ENCODE measurements at places on chromosomes 3 and 15.
A peak's percentile ranks its signal among the peaks of the same experiment; 100 is the strongest.

DNA sequence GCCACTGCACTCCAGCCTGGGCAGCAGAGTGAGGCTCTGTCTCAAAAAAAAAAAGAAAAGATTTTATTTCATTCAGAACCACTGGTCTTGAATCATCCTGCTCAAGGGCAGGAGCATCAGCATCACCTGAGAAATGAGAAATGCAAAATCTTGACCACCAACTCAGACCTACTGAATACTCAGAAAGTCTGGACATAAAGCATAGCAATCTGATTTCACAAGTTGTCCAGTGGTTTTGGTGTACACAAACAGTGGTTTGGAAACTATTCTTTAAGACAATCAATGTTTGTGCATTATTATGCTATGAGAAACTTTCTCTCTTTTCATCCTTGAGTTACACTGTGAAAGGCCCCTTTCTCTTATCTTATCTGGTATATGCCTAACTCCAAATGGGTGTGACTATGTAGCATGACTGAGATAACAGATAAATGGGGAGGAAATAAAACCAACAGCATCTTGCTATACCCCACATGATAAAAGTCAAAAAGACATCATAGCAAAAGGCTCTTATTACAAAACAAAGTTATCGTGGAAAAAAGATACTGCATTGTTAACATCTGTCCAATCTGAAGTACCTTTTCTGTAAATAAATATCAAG is 174.2 kb upstream of the STT3B start:
- DNase-seq: no peak

GRCh38 chr3:10707400-10708215 is 108.4 kb upstream of the SLC6A11 start:
- DNase-seq: no peak

DNA sequence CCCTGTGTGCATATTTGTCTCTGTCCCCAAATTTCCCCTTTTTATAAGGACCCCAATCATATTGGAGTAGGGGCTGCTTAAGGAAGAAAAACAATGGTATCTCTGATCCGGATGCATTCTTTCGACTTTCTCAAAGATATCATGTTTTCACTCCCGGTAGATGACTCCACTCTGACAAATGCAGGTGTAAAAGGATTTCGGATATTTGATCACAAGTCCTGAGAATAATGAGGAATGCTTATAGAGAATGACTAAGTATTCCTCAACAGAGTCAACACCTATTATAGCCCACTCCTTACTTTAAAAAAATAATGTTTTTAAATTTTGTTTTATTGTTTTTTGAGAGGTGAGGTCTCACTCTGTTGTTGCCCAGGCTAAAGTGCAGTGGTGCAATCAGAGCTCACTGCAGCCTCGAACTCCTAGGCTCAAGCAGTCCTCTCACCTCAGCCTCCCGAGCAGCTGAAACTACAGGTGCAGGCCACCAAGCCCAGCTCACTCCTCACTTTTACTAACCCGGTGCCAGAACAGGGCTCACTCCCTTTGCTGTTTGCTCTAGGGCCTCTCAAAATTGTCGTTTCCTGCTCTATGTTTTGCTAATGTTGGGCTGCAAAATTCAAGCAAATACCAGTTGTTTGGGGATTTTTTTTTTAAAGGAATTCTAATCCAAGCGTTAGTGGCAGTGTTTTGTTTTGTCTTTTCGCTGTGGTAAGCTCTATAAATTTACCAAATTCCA is 24.6 kb downstream of the COL8A1 start:
- no peak for DNase-seq

DNA sequence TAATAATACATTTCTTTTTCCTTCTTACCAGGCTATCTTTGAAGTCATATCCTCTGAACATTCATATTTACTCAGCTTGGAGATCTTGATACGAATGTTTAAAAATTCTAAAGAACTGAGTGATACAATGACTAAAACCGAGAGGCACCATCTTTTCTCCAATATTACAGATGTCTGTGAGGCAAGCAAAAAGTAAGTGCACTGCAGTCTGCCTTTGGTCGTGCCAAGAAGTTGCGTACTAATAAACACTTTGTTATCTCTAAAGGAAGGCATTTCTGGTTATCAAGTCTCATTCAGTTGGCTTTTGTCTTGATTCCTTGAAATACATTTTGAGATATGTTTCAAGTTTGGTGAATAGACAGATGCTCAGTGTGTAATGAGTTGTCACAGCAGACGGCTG is 31.6 kb downstream of the ARHGEF26 start:
- DNase-seq: no peak

- no peak for DNase-seq
Observed at GRCh38 chr15:96720656-96721055, 390.2 kb downstream of the NR2F2 start.

- no peak for DNase-seq
Observed at GRCh38 chr3:28502397-28502937, 153.8 kb upstream of the AZI2 start.

DNA sequence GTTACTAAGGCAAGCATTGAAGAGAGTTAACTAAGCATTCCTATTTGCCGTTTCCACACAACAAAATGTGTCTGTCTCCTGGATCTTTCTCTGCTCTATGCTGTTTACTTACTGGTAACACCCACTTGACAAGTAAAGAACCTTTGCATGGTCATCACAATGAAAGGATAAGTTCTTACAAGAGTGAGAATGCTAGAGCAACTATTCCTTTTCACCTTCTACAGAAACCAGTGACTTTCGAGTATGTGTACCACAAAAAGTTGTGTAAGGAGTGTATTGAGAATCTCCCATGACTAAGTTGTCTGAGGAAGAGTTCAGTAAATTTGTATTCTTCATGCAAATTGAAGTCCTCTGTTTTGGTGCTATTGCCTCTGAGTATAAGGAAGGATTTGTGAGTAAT is 10.8 kb downstream of the TIPARP start:
- no peak for DNase-seq

DNA sequence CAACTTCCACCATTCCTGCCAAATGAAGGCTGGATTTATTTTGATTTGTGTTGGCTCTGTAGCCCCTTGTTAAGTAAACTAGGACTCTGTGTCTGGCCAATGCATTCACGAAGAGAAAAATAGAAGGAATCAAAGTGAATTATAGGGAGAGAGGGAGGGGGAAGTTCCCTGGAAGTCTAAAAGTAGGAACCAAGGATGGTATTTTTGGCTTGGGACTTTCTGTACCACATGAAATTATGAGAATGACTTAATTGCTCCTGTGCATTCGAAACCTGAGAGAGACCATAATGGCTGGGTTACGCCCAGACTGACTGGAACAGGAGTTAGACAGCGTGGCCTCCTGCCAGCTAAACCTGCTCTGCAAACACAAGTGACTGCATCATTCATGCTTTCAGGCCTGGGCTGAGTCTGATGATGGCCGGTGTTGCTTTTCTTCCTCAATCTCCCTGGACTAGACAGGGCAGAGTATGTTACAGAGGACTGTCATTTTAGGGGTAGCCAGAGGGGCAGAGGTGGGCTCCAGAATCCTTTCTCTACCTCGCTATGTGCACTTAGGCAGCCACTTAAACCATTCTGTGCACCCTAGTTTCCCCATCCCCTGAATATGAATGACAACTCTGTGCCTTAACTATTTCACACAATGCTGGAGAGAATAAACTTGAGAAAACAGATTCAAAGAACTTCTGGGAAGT is 58.9 kb downstream of the MYO1E start:
- no peak for DNase-seq

DNA sequence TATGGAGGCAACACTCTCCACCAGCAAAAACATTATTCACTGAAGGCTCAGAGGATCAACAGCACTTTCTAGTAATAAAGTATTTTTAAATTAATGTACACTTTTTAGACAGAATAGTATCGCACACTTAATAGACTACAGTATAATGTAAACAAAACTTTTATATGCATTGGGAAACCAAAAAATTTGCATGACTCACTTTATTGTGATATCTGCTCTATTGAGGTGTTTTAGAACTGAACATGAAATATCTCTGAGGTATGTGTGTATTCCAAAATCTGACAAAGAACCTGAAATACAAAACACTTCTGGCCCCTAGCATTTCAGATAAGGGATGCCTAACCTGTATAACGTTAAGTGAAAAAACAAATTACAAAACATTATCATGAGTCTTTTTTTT is 99.7 kb downstream of the PRICKLE2 start:
- DNase-seq: no peak

DNA sequence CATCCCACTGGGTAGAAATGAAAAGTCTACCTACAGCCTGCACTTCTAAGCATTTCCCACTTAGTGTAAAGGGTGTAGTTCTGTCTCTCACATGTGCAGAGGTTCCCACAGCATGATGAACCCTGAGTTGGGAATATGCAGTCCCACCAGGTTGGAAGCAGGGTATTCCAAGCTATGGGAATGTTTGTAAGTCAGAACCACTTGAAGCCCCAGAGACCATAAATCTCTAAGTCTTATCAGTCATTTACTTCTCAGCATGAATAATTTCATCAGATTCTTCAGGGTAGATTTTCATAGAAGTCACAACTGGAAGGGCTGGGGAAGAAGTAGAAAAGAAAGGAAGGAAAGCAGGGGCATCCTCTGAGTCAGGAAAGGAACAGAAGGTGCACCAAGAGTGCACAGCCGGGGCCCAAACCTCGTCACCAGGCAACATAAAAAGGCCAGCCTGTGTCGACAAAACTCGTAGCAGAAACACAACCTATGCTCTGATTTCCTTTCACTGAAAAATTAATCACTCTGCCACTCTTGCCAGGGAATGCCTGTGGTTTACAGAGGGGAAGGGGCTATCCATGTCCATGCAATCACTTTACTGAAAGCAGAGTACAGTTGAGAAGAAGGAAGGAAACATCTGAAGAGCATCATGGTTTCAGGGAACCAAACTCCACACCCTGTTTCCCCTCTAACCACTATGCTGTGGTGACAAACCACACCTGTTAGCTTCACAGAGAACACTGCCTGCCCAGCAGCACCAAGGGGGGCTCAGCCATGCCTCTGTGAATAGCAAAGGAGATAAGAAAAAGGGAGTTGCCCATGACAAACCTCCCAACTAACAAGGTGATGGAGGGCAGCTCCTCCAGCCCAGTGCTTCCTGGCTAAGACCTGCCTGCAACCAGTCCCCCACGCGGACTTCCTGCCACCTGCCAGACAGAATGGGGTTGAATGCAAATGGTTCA is 40.5 kb downstream of the SH3BP5 start:
- DNase-seq: no peak

DNA sequence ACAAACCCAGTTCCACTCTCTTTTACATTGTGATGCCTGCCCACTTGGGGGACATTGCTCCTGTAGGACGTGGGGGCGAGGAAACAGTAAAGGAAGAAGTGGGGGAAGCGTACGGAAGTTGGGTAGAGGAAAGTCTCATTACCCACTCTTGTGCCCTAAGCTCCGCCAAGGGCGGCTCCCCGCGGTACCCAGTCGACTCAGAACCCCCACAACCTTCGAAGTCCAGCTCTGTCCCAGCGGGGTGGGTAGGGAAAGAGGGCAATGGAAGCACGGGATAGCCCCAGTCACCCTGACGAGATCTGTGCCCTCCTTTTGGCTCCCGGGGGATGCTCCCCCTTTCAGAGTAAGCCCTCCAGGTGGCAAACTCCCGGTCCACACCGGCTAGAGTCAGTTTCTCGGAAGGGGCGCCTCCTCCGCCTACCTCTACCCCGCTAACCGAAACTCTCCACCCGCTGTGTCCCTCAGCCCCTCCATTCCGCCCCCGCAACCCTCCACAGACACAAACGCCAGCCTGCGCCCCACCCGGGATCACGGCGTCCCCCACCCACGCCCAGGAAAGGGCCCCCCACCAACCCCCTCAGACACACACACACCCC is 527 bp downstream of the CSNK1G1 start:
- DNase-seq: peak; percentile 24

- DNase-seq: no peak
Observed at GRCh38 chr15:89998141-89998661, 2.9 kb upstream of the ZNF710 start.

DNA sequence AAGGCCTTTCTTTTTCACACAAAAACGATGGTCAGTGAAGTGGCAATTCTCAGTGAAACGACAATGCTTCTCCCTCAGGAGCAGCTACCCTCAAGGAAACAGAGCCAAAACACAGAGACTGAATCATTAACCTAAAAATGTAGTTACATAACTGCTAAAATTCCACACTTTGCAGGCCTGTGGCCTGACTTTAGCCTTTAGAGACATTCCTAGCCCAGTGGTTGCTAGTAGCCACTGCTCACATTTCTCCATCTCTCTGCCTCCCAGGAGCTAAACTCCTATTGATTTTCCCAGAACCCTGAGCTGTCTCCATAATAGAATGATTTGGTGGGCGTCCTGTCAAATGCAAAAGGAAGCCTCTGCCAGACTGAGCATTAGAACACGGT is 630.1 kb upstream of the KCNMB2 start:
- no peak for DNase-seq

- DNase-seq: peak; percentile 55
Observed at GRCh38 chr3:184133840-184134745, 1.1 kb upstream of the EIF2B5 start.

GRCh38 chr3:172343117-172343516 is 105.1 kb downstream of the GHSR start:
- DNase-seq: no peak

- DNase-seq: no peak
Observed at GRCh38 chr15:44971036-44971435, 14.5 kb downstream of the TERB2 start.

DNA sequence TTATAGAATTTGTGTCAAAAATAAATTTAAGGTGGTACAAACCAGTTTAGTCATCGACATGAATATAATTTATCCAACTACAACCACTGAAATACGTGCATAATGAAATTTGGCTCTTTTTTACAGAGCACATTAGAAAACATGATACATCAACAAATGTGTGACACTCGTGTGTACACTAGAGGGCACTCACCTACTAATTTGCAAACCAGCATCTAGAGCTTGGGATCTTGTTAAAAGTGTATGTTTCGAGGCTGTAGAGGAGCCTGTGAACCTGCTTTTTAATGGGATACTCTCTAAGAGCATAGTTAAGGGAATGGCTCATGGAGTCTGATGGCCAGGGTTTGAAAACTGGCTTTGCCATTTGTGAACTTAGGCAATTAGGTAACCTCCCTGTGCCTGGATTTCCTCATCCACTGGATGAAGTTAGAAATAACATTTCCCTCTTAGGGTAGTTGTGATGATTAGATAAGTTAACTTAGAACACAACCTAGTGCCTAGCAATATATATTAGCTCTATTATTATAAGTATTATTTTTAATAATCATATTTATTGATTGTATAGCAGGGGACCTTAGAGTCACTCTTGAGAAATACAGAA is 8.8 kb upstream of the CPOX start:
- DNase-seq: no peak

DNA sequence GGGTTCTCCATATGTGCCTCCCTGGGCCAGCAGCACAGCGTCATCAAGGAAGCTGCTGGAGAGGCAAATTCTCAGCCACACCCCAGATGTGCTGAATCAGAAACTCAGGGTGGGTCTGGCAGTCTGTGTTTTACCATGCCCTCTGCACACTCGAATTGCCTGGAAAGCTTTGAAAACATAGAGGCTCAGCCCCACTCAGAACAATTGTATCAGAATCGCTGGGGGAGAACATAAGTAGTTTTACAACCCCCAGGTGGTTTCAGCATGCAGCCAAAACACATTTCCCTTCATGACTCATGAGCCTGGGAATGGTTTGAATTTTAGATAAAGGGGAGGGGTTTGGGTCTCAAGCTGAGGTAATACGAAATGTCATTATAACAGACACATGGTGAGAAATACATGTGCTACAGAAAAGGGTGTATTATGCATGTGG is 9.6 kb downstream of the TGM4 start:
- DNase-seq: no peak

- no peak for DNase-seq
Observed at GRCh38 chr3:170835336-170835735, 34.7 kb downstream of the RPL22L1 start.
